Effector CD4-positive, alpha-beta T cell (primary cell): ENCODE measurements at places on chromosomes 7 and 10.

DNA sequence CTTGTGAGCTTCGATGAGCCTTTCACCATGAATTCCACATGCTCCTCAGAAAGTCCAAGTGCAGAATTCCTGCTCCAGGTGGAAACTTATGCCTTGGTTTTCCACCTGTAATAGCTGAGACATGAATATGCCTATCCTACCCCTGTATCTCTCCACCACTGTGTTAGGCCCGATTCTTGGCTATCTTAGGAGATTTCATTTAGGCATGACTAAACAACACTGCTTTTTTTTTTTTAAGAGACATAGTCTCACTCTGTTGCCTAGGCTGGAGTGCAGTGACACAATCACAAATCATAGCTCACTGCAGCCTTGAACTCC, 57.2 kb downstream of the NCAPG2 start:
- no peak for DNase-seq

- no peak for DNase-seq
These were observed 33.7 kb downstream of the STAMBPL1 start for GRCh38 chr10:88913788-88914187.

- no peak for DNase-seq
These were observed 11.4 kb upstream of the ZKSCAN1 start for GRCh38 chr7:100003711-100004661.

GRCh38 chr7:117171106-117171505, 151.8 kb downstream of the WNT2 start:
- DNase-seq: no peak

DNA sequence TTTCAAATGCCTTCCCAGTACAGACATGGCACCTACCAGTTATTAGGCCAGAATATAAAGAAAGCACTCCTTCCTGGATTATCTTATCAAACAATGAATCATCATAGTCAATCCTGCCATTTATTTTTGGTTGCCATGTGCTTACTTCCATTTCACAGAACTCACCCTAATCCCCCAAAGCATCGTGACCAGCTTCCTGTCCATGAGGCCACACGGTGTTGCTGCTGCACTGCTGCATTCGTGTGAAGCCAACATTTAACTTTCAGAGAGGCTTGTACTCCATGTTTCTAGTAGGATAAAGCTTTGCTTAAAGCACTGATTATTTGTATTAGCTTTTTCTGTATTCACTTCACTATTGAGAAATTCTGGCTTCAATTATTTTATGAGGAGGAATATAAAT, 14.4 kb downstream of the COL28A1 start:
- no peak for DNase-seq

DNA sequence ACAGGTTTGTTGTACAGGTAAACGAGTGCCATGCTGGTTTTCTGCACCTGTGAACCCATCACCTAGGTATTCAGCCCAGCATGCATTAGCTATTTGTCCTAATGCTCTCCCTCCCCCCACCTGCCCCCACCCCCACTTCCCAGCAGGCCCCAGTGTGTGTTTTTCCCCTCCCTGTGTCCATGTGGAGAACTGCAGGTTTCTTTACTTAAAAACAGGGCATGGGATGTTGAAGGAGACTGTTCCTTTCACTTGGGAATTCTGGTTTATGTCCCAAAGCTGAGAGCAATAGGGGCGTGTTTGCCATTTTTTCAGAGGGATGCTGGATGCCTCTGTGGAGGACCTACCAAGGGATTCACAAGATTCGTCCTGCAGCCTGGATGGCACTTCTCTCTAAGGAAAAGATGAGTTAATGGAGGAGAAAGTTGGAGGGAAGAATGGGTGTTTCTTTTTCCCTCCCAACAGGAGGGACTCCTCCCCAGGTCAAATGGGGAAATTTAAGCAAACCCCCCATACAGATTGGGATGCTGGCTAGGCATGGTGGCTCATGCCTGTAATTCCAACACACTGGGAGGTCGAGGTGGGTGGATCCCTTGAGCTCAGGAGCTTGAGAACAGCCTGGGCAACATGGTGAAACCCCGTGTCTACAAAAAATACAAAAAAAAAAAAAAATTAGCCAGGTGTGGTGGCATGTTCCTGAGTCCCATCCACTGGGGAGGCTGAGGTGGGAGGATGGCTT, 136.0 kb downstream of the GALNT17 start:
- no peak for DNase-seq

- peak; percentile 7 for DNase-seq
These were observed 47.7 kb downstream of the LYZL2 start for GRCh38 chr10:30581779-30582380.
